ENCODE measurements at places on chromosomes 12 and 14. TPM values are rescaled to one million over a fixed set of nuclear protein-coding genes. Genes with fewer than 3 reads are reported as not detected.

Gene RILPL1
- polyA plus RNA-seq: 3.8 TPM

Gene LUM
- 46.1 TPM for polyA plus RNA-seq

Gene CIROP
- polyA plus RNA-seq: not detected

Gene HOXC6
- not detected for polyA plus RNA-seq

Gene ZNF385A
- 17.6 TPM for polyA plus RNA-seq

Gene NCKAP5L
- 3.5 TPM for polyA plus RNA-seq

Gene LHX5
- 1.4 TPM for polyA plus RNA-seq

Gene SMIM41
- 1.5 TPM for polyA plus RNA-seq

Gene KRT2
- not detected for polyA plus RNA-seq

Gene TMEM121
- polyA plus RNA-seq: 1.2 TPM

Gene JDP2
- polyA plus RNA-seq: 18.5 TPM

Gene LTB4R2
- 6.0 TPM for polyA plus RNA-seq

Gene CCDC197
- not detected for polyA plus RNA-seq

Gene SLC17A8
- not detected for polyA plus RNA-seq

Gene KRT82
- not detected for polyA plus RNA-seq

Gene ARMH4
- polyA plus RNA-seq: 0.40 TPM

Gene ATL1
- 2.6 TPM for polyA plus RNA-seq

Gene AKAP3
- 0.88 TPM for polyA plus RNA-seq

Gene MEG3
- 30.6 TPM for polyA plus RNA-seq

Gene ITGB7
- polyA plus RNA-seq: 1.7 TPM

Gene SCARB1
- 6.7 TPM for polyA plus RNA-seq

Gene CNTN1
- polyA plus RNA-seq: 1.6 TPM

Gene ANP32D
- not detected for polyA plus RNA-seq

Gene SLC25A47
- polyA plus RNA-seq: not detected

Gene TMEM30B
- polyA plus RNA-seq: 12.5 TPM

Gene TPPP2
- not detected for polyA plus RNA-seq

Gene KRAS
- polyA plus RNA-seq: 16.0 TPM

All from stomach (tissue), 19 donors.